DMS79 treated with DMSO at 0.1 percent for 48 hours (cell line): ENCODE measurements at places on chromosomes 4 and X.
A peak's percentile ranks its signal among the peaks of the same experiment; 100 is the strongest.

DNA sequence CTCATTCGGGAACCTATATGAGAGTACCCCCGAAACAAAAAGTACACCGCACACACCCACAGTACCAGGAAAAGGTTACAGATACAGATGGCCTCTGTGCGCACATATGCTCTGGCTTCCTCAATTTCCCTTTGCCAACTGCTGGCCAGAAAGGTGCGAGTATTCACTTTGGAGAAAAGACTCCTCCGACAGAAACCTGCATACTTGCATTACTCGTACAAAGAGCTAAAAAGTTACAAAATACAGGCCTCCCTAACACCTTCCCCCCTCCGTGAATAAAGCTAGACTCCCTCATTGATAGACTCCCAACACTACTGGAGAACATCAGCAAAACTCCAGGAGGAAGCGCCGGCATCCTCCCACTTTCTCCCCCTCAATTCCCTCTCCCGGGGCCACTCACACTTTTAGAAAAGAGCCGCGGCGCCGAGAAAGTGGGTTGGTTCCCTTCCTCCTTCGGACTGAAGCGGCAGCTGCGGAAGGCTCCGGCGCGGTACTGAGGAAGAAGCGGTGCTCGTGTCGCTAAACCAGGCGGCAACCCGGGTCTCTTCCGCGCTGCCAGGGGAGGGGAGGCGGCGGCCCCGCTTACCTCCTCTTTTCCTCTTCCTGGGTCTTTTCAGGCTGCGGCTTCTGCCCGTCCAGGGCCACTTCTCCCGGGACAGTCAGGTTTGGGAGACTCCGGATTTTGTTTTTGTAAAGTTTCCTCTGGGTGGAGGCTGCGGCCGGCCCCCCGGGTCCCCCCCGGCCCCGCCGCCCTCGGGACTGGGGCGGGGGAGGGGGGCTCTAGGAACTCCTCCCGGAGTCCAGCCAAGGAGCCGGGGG lies 1.1 kb downstream of the FBXW7 start:
- DNase-seq: peak; percentile 5

DNA sequence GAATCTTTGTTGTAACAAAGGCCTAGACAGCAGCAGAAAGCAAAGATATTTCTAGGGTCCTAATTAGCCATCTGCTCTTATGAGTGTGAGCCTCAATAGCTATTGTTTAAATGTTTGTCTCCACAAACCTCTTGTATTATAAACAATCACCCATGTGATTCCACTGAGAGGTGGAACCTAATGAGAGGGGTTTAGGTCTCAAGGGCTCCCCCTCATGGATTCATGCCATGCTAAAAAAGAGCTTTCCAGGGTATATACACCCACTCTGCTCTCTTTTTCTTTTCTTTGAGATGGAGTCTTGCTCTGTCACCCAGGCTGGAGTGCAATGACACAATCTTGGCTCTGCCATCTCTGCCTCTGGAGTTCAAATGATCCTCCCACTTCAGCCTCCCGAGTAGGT lies 42.1 kb downstream of the TRIM61 start:
- no peak for DNase-seq

- no peak for DNase-seq
Observed at GRCh38 chr4:83388313-83388676, 53.6 kb upstream of the HPSE start.

- DNase-seq: no peak
Observed at GRCh38 chr4:168981460-168981859, 28.6 kb downstream of the CBR4 start.

GRCh38 chrX:107429090-107429489 lies 20.4 kb upstream of the FRMPD3 start:
- DNase-seq: no peak

- DNase-seq: no peak
Observed at GRCh38 chr4:127006446-127006877, 626.3 kb upstream of the INTU start.

DNA sequence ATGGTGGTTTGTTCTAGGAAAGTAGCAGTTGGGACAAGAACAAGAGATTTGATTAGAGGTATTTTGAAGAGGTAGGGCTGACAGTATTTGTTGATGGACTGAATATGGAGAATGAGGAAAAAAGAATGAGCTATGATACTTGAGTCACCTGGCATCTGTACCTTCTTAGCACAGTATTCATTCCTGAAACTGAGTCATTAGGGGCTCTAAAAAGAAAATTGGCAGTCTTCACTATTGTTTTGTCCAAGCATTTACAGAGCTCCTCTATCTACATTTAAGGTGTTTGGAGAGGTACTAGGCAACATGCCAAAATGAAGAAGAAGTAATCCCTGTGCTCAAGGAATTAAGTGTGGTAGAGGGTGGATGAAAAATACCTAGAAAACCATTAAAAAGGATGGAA lies 165.8 kb downstream of the SHROOM4 start:
- DNase-seq: no peak

DNA sequence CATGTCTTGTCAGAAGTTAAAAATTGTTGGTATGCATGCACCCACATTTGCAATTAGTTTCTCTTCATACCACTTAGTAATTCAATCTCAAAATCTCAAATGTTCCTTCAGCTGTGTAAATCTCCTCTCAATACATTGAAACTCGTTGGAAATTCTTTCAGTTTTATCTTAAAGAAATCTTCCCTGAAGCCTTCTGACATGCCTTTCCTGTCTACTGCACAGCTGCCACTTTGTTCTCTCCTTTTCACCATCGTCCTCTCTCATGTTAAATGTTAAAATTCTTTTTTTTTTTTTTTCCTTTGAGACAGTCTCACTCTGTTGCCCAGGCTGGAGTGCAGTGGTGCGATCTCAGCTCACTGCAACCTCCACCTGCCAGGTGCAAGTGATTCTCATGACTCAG lies 30.9 kb downstream of the MCUB start:
- DNase-seq: no peak

DNA sequence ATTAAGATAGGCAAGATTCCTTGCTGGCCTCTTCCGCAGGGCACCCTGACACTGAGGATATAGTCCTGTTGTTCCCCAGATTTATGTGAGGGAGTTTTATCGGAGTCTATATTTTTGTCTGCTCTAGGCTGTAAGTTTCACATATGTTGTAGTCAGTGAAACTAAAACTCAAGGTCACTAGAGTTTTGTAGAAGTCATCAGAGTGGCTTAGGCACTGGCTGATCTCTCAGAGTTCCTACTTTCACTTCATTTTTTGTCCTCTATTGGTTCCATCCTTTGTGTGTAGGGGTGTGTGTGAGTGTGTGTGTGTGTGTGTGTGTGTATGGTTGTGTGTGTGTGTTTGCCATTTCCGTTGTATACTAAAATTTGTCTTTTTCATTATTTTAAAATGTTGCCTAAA lies 577.5 kb downstream of the IQCM start:
- no peak for DNase-seq

DNA sequence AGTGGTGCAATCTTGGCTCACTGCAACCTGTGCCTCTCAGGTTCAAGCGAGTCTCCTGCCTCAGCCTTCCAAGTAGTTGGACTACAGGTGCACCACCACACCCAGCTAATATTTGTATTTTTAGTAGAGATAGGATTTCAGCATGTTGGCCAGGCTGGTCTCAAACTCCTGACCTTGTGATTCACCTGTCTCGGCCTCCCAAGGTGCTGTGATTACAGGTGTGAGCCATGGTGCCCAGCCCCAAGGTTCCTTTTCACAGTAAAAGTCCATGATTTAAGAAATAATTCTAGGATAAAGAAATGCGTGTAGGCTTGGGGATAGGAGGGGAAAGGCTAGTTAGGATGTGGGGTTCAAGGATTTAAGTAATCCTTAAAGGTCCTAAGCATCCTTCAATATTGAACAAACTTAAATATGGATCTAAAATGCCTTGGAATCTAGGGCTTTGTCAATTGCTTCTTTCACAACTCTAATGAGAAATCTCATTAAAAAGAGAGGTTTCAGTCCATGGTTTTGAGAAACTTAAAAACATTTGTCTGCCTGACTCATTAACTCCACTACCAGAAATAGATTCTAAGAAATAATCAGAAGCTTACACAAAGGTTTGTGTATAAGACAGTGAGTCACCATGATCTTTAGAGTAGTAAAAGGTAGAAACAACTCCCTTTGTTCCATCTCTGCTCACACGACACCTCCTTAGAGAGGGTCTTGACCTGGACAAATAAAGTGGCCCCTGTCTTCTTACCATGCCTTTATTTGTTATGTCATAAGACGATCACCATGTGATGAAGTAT lies 203.2 kb downstream of the PTTG2 start:
- no peak for DNase-seq

GRCh38 chr4:106717091-106717490 lies 319.0 kb downstream of the DKK2 start:
- DNase-seq: no peak

GRCh38 chrX:10090319-10090718 lies 66.5 kb upstream of the CLCN4 start:
- DNase-seq: no peak

GRCh38 chr4:169773889-169774288 lies 16.1 kb upstream of the HPF1 start:
- no peak for DNase-seq

DNA sequence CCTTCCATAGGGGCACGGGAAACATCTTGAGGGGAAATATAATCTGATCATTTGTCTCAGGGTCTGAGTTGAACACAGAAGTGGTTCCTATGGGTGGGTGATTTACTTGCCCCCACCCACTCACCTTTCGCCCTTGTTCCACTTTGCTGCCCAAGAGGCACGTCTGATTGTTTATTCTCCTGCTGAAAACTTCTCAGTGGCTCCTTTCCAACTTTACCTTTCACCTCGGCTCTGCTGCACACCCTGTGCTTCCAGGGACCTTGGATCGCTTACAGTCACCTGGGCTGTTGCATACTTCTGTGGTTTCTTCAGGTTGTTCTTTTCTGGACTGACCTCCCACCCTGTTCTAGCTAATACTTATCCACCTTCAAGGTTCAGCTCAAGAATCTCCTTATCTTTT lies 213.4 kb upstream of the JADE1 start:
- DNase-seq: peak; percentile 12

DNA sequence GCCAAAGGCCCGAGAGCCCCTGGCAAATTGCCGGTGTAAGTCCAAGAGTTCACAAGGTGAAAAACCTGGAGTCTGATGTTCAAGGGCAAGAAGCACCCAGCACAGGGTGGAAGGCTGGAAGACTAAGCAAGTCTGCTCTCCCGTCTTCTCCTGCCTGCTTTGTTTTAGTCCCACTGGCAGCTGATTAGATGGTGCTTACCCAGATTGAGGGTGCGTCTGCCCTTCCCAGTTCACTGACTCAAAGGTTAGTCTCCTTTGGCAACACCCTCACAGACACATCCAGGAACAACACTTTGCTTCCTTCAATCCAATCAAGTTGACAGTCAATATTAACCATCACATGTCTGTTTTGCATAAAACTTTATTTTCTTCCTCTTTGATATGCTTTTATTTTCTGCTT lies 157.4 kb downstream of the HS3ST1 start:
- no peak for DNase-seq

- DNase-seq: no peak
Observed at GRCh38 chrX:8237718-8238117, 66.7 kb upstream of the VCX2 start.

DNA sequence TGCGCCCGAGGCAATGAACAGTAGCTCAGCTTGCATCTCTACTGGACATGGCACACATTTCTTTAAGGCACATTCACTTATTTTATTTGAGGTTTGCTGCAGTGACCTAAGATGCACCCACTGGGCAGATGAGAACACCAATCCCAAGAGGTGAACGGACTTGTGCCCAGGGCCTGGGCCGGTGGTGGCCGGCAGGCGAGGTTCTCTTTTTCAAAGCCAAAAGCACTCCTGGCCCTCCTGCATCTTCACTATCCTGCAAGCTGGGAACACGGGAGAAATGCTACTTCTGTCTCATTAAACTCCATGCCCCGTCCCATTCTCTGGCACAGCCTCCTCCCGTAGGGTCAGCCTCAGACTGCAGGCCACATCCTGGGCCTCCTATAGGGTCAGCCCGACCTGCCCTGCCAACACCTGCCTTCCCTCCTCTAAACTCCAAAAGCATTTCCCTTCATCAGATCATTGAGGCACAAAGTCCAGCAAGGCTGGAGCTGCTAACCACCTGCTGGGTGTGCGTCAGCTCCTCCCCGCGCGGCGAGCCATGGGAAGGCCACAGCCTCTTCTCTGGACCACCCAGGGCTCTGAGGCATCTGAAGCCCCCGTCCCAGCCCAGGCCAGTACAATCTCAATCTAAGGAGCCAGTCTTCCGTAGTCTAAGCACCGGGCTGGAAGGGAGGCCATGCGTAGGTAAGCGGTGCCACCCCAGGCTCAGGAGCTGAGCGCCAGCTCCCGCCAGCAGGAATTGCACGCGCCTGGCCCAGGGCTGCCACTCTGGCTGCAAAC lies 166.1 kb downstream of the AFAP1 start:
- no peak for DNase-seq

- DNase-seq: no peak
Observed at GRCh38 chr4:9962611-9963314, 58.5 kb downstream of the SLC2A9 start.

DNA sequence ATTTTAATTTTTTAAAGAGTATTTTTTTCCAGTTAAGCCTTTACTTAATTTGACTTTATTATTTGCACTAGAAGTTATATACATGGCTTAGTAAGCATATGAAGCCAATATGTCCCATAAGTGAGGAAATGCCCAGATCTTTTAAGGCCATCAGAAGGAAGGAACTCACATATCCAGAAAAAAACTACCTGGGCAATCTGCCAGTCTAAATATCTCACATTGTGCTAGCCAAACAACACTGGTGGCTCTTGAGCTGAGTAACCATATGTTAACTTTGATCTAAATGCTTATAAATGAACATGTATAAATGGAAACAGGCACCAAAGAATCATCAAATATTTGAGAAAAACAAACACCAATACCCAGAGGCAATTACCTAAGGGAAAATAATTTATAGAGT lies 138.6 kb upstream of the APOOL start:
- DNase-seq: no peak

DNA sequence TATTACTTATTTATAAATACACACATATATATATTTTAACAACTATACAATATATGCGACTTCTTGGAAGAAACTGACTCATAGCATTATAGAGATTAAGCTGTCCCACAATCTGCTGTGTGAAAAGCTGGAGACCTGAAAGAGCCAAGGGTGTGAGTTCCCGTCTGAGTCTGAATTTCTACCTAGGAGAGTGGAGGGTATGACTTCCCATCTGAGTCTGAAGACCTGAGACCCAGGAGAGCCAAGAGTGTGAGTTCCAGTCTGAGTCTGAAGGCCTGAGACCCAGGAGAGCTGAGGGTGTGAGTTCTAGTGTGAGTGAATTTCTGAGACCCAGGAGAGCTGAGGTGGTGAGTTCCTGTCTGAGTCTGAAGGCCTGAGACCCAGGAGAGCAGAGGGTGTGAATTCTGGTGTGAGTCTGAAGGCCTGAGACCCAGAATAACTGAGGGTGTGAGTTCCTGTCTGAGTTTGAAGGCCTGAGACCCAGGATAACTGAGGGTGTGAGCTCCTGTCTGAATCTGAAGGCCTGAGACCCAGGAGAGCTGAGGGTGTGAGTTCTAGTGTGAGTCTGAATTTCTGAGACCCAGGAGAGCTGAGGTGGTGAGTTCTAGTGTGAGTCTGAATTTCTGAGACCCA lies 8.9 kb upstream of the P2RY8 start:
- DNase-seq: no peak
